CD4-positive, alpha-beta memory T cell (primary cell): ENCODE measurements at places on chromosomes 2 and 18. TPM values are rescaled to one million over a fixed set of nuclear protein-coding genes. Genes with fewer than 3 reads are reported as not detected.

HTR2B gene
- polyA plus RNA-seq, result 0.10 TPM

RUFY4 gene
- polyA plus RNA-seq, result 0.16 TPM

ANKRD30BL gene
- polyA plus RNA-seq, result not detected

PLB1 gene
- 0.91 TPM for polyA plus RNA-seq

NEU2 gene
- polyA plus RNA-seq, result not detected

DSC1 gene
- 3.9 TPM for polyA plus RNA-seq

APOB gene
- not detected for polyA plus RNA-seq

CIB4 gene
- not detected for polyA plus RNA-seq

TACR1 gene
- 0.11 TPM for polyA plus RNA-seq

FKBP1B gene
- 2.3 TPM for polyA plus RNA-seq

ALKAL2 gene
- polyA plus RNA-seq, result not detected

LTBP1 gene
- polyA plus RNA-seq, result not detected

UGT1A8 gene
- polyA plus RNA-seq, result not detected

REL gene
- 12.3 TPM for polyA plus RNA-seq

IL1B gene
- polyA plus RNA-seq, result not detected

CCDC148 gene
- polyA plus RNA-seq, result not detected

PGAP1 gene
- polyA plus RNA-seq, result 1.5 TPM

TM4SF20 gene
- not detected for polyA plus RNA-seq

AKAIN1 gene
- not detected for polyA plus RNA-seq

MZT2A gene
- polyA plus RNA-seq, result 126 TPM

MC2R gene
- not detected for polyA plus RNA-seq

POTEJ gene
- polyA plus RNA-seq, result not detected

TMEFF2 gene
- not detected for polyA plus RNA-seq

SCG2 gene
- not detected for polyA plus RNA-seq

SERPINB2 gene
- polyA plus RNA-seq, result not detected

VAMP8 gene
- polyA plus RNA-seq, result 401 TPM

L3MBTL4 gene
- not detected for polyA plus RNA-seq

AQP12A gene
- polyA plus RNA-seq, result not detected

SIX3 gene
- not detected for polyA plus RNA-seq

DTNA gene
- polyA plus RNA-seq, result not detected

DLGAP1 gene
- 0.71 TPM for polyA plus RNA-seq

CCDC74B gene
- not detected for polyA plus RNA-seq

GCFC2 gene
- 31.2 TPM for polyA plus RNA-seq

CLEC4F gene
- polyA plus RNA-seq, result not detected

ONECUT2 gene
- polyA plus RNA-seq, result not detected

TRABD2A gene
- polyA plus RNA-seq, result 81.2 TPM

CYRIA gene
- polyA plus RNA-seq, result not detected

CRYBA2 gene
- not detected for polyA plus RNA-seq

CCDC68 gene
- not detected for polyA plus RNA-seq

ADAM17 gene
- polyA plus RNA-seq, result 8.1 TPM

SKA1 gene
- 0.16 TPM for polyA plus RNA-seq
